ENCODE measurements at places on chromosomes 1 and 21. TPM values are rescaled to one million over a fixed set of nuclear protein-coding genes. Genes with fewer than 3 reads are reported as not detected.

CAMK2N1 gene
- 84.8 TPM for polyA plus RNA-seq

FGR gene
- polyA plus RNA-seq = 2.1 TPM

DNA sequence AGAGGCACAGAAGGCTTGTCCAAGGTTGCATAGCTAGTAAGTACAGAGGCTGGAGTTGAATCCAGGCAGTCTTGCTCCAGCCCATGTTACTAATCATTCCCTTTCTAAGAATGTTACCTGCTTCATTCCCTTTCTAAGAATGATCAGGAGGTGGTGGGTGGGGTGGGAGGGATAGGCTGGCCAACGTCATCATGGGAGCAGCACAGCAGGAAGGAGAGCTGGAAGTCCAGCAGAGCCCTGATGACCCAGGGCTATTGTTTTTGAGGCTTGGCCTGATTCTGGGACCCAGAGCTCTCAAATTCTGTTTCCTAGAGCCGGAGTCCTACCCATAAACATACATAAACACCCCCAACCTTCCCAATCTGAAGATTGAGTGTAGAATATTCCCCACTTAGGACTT is 11.8 kb upstream of the CSF1 start:
- DNase-seq = no peak

CA6 gene
- 0.05 TPM for polyA plus RNA-seq

DNA sequence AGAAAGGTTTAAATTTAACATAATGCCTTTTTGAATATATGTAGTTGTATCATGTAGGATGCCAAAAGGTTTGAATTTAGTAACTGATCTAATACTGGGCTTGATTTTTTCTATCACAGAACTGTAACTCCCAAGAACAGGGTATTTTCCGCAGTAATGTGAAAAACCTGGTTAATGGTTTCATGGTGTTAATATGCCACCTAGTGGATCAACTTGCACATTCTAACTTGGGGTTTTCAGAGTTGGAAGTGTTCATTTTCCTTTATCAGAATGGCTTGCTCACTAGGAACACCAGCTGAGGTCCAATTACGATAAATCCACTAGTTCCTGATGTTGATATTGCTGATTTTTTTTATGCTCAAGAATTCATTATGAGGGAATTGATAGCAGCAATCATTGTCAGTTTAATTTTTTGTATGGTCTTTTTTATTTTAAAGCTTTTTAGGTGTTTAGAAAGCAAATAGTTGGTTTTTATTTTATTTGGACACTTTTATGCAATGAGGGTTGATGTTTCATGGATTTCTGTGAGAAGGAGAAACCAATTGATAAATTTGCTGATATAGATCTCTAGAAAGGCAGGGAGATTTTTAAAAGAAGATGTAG is 157.2 kb downstream of the PLA2G4A start:
- DNase-seq = peak; percentile 40

TSSK3 gene
- 2.0 TPM for polyA plus RNA-seq

KRTAP10-4 gene
- not detected for polyA plus RNA-seq

DNA sequence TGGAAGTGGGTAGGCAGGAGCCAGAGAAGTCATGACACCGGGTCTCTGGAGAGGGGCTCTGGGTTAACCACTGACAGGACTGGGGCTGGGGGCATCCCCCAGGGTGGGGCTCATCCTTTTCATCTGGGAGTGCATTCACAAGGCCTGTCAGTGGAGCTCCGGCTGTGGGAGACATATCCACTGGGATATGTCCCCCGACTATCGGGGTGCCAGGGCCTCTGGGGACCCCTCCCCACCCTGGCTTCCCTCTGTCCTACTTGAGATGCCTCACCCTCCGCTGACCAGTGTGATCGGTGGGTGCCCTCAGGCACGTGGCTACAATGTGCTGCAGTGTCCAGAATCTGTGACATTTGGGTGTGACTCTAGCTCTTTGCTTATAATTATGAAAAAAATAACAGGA is 92.3 kb upstream of the CD34 start:
- DNase-seq = no peak

GRCh38 chr1:160428655-160429054 is 28.3 kb downstream of the VANGL2 start:
- no peak for DNase-seq

GRCh38 chr1:48203287-48203900 is 19.1 kb upstream of the SLC5A9 start:
- no peak for DNase-seq

GRCh38 chr21:28332796-28333195 is 659.9 kb downstream of the LTN1 start:
- no peak for DNase-seq

GRCh38 chr1:3730543-3731247 is 21.6 kb upstream of the CCDC27 start:
- no peak for DNase-seq

DNA sequence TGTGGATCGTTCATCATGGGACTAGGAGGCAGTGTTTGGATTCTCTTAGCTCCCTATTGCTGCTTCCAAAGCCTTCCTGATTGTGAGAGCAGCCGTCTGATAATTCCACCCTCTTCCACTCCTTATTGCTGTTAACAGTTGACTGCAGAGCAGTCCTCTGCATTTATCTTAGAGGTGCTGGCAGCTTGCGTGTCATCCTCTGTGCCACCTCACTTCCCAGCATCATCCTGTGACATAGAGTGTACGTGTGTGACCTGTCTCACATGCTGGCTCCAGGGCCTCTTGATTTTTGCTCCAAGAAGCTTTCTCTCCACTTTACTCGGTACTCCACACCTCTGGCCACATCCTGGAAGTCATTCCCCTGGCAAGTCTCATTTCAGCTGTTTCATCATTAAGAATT is 53.0 kb upstream of the DYNLT5 start:
- DNase-seq = no peak

- DNase-seq = no peak
These were observed 9.5 kb downstream of the EYA3 start for GRCh38 chr1:28078680-28079626.

DNA sequence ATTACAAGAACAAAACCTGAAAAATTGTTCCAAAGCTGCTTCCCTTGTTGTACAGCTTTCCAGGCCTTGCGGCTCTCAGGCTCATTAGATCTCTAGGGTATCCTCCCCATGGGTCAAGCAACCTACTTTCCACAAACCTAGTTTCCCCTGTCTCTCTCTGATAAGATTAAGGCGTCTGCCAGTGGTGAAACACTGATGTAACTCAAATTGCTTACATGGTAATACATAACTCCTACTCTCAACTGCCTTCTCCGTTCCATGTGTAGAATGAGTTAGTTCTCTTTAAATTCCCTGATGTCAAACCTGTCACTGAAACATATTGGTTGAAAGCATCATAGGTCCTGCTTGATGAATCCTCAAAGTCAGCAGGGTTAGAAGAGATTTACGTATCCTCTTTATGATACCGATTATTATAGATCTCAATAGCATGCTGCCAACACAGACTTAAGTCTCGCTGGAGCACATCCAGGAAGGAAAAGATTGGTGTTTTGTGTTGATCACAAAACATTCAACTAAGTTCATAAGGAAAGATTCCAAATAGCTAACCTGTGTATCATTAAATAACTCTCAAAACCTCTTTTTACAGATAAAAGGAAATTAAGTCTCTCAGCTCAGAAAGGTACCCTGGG is 10.6 kb downstream of the PPP1R15B start:
- DNase-seq = no peak

DNA sequence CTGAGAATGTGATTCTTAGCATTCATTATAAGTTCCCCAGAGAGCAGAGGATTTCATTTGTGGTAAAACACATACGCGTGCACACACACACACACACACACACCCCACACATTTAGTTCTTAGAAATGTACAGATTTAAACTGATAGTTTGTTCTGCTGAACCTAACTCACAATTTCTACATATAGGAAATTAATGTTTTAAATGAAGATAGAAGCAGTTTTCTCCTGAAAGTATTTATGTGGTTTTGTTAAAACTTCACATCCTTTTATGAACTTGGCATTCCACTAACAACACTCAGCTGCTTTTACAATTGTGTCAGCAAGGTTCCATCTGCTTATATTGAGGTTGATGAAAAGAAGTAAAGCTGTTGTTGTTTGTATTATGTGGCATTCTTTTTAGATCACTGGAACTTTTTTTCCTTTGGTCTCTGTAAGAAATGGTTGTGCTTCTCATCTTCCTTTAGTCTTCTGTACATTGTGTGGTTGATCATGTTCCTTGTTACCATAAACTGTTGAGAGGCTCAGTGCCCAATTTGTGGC is 41.6 kb downstream of the AK4 start:
- DNase-seq = no peak

CHML gene
- 21.8 TPM for polyA plus RNA-seq

DNA sequence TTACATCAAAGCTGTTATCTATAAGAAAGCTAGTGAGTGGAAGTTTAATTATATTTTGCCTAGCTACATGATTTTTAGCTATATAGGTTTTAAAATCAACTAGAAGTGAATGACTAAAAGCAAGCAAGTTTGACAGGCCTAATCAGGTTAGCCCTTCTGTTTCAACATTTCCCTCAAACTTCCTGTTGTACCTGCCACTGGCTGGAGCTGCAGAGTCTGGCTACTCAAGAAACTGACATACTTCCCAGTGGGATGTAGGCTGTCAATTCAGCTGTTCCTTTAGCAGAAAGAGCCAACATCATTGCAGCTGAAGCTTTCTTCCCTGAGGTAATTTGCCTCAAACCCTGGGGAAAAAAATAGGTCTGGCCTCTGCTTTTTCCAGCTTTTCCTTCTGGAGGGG is 87.1 kb upstream of the TNR start:
- DNase-seq = no peak

DNA sequence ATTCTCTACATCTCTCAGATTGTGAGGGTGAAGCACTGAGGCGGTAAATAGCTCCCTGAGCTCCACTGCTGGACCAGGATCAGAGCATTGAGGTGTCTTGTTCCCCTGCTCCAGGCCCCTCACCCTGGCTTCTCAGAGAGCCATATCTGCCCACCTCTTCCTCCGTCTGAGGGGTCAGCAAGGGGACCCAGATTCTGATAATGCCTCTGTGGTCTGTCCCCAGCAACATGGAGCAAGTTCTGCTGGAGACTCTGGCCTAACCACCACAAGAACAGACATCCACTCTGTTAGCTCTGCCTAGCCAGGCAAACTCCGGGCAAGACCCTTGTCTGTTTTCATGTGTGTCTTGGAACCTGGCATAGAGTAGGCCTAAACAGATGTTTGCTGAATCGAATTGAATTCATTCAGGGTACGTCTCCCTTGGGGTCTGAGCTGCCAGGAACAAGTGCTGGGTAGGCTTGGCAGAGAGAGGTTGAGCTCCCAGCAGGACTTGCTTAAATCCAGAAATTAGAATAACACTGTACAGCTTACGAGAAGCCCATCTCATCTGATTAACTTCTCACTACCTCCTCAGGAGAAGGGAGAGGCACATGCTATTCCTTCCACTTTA is 2.3 kb downstream of the TRAF5 start:
- DNase-seq = no peak

C4BPB gene
- 0.49 TPM for polyA plus RNA-seq

DNA sequence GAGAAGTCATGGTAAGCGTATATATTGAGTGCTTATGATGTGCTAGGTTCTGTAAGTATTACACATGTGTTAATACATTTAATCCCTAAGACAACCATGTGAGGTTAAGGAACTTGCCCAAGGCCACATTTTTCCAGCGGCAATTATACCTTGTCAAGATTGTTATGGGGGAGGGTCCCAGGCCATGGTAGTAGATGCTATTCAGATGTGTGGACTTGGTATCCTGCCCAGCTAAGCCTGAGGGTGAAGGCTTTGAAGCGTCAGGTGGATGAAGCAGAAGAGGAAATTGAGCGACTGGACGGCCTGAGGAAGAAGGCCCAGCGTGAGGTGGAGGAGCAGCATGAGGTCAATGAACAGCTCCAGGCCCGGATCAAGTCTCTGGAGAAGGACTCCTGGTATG is 3.6 kb upstream of the TUFT1 start:
- DNase-seq = no peak

DNA sequence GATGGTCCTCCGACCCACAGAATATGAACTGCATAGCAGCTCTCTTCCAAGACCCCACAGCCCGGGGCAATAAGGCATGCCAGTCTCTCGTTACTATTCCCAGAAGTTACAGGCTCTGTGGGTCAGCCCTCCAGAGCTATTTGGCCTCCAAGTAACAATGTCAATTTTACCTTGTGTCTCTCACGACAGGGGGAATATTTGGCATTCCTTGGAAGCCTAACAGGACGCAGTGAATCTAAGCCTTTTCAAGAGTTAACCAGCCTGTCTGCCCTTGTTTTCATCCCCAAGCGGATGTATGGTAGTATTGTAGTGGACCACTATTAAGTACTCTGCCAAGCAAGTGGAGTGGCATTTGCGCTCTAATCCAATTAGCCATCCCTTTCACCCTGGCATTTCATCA is 24.4 kb upstream of the GNG4 start:
- DNase-seq = no peak

GRCh38 chr1:156471496-156472490 is 28.8 kb downstream of the MEF2D start:
- DNase-seq = no peak

DNA sequence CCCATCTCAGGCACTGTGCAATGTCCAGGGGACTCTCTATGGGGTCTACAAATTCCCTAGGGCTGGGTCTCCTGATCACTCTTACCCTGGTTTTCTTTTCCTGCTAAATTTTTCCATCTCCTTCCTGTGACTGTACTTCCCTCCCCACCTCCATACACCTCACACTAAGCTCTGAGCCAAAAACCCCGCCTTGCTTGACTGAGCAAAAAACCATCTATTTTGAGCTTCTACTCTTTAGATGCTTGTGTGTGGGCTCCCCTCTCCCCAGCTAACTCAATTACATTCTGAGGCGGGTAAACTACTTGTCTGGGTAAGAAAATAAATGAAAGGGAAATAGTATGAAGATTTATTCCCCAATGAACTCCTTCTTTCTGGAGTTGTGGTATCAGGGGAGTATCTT is 187.9 kb downstream of the PTPRU start:
- no peak for DNase-seq

DNA sequence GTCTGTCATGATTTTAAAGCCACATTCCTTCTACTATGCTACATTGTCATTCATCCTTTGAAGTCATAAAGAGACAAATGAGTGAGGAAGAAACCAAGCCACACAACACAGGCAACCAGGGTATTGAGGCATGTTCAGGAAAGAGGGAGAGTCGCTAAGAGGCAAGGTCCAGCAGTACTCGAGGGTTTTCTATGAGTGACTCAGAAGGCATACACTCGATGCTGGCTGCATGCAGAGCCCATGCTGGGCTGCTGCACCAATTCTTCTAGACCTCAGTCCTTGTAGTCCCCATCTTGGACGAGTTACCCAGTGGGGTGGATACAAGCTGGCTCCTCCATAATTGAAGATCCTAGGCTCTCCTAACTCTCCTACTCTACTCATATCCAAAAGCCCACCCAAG is 57.6 kb downstream of the OLFML2B start:
- no peak for DNase-seq

- DNase-seq = no peak
These were observed 23.0 kb downstream of the IQGAP3 start for GRCh38 chr1:156549390-156549789.

DNA sequence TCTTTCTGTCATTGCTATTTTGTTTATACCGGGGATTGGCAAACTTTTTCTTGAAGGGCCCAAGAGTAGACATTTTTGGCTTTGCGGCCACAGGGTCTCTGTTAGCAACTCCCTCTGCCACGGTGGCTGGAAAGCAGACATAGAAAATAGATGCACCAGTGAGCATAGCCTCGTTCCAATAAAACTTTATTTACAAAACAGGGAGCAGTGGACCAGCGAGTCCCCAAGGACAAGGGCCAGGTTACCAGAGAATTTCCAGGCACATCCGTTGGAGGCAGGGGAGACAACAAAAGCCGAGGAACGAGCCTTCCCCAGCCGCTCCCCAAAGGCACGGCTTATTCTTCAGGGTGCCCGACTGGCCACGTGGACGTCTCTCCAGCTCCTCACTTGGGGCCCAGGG is 26.5 kb downstream of the FAAP20 start:
- DNase-seq = no peak

All from right renal pelvis (tissue), 4 donors.